ENCODE measurements at places on chromosomes 1 and 21. TPM values are rescaled to one million over a fixed set of nuclear protein-coding genes. Genes with fewer than 3 reads are reported as not detected.

- no peak for DNase-seq
These were observed 544.1 kb downstream of the KIF26B start for GRCh38 chr1:245698860-245699259.

GRCh38 chr1:205962821-205963221 lies 19.6 kb upstream of the SLC26A9 start:
- DNase-seq, result no peak

DNA sequence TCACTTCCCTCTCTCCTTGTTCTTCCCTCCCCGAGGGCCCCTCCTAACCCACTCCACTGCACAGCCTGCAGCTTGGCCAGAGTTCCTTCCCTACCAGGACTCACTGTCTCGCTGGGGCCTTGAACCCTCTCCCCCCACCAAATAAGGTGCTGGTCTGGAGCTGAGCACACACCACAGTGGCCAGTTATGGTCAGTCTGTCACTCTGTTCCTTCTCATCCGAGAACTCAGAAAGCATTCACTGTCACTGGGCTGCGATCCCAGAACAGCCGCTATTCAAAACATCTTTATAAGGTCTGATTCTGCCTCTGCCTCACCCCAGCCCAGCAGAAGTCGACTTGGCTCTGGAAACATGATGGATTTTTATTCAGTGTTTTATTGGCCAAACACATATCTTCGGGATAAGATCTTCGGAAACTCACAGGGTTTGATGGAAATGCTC lies 19.8 kb upstream of the LBR start:
- DNase-seq, result no peak

DNA sequence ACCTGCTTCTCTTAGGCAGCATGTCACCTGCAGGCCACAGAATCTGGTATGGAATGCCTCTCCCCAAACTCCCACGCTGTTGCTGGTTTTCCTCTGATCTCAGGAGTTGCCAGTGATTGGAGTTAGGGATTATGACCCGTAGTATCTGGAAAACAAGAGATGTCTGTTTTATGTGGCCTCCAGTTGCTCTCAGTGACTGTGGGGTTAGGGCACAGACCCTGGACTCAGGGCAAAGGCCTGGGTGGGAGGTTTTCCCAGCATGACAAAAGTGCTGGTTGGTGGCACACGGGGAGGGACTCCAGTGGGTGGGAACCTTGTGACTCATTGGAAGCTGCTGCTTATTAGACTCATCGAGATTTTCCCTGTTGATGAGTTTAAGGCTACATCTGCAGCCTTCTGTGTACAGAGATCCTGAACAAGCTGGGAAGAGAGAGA lies at the start of gene NR1I3:
Gene NR1I3, minus strand, starts transcription at position 165 of the 435 bp plus-strand sequence. CDS start 1,638 bp downstream, outside the sequence.
- no peak for DNase-seq

- DNase-seq, result peak; percentile 56
These were observed 35.9 kb upstream of the CTTNBP2NL start for GRCh38 chr1:112359961-112360767.

DNA sequence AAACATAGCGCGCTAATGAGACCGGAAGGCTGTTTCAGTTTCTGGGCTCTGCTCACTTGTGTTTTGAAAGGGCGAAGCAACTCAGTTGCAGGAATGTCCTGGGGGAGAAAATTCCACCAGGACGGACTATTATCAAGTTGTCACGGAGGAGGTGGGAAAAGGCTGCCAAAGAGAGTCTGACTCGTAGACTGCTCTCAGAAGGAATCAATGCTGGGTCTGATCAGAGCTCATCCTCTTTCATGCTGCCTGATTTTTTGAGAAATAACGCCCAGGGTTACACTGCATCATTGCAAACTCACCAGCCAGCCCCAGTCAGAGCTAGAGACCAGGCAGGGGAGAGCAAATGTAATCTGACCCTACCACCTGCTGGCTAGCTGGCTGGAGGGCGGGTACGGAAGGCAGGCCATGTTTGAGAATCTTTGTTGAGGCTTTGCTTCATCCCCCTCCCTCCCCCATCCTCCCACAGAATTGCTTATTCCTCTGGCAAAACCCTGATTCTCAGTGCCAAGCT lies 36.4 kb upstream of the BCL9 start:
- DNase-seq, result no peak

- peak; percentile 65 for DNase-seq
These were observed 4.0 kb upstream of the CAP1 start for GRCh38 chr1:40036574-40036973.

DNA sequence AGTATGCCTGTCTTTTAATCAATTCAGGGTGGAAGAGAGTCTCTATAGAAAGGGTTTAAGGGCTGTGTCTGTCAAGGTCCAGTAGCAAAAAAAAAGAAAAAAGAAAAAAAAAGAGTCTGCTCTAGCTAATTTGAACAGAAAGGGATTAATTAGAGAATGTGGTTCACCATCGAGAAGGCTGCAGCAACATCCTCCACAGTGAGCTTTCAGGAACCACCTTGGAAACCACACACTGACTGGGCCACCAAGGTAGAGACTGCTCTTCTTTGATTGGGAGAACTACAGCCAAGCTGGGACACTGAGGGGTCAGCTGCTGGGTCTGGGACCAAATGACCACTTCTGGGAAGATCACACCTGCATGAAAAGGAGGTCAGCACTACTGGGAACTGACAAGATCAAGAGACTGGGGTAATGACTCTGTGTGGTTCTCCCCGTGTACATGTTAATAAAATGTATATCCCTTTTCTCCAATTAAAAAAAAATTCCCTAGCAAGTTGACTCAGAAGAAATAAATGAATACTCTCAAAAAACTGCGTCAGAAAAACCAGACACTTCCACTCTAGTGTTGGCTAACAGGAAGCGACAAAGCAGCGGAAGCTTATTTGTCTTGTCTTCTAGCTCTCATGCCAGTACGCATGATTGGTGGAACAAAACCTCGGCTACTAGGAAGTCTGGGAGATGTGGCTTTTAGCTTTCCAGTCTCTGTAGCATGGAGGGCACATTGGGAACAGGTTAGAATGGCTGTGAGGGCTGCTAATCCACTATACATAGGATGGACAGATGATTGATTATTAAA lies 60.0 kb upstream of the IVNS1ABP start:
- DNase-seq, result no peak

DNA sequence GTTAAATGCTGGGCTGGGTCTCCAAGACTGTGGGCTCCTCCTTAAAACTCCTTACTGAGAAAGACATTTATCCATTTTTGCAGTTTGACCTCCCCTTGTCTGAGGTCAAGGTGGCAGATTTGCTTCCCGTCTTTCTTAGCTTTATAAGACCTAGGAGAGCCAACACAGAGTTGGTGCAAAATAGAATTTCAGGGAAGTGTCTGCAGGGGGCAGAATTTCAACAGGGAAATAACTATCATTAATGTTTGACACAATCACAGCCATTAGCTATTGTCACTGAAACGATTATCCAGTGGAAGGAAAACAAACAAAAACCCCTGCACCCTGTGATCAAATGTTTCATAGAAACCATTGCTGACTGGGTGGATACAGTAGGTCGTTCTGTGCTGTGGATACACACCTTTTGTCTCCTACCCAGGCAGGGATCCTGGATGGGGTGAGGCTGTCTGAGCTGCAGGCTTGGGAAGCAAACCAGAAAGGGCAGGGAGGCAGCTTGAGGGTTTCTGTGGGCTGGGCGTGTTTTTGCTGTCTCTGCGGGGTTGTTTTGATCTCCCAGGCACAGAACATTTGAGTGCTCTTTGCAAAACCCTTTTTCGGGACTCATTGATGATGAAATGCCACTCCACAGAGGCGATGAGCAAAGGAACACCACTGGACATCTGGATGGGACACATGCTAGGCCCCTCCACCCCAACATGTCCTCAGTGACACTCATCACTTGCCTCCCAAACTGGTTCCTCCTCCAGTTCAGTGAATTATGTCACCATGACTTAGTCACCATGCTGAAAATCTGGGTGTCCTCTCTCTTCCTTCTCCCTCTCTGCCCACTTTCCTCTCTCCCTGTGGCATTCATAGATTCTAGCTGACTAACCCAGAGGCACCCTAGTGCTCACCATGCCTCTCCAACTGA lies 94.2 kb upstream of the SERBP1 start:
- no peak for DNase-seq

- DNase-seq, result no peak
These were observed 98.6 kb upstream of the LPGAT1 start for GRCh38 chr1:211928993-211929637.

DNA sequence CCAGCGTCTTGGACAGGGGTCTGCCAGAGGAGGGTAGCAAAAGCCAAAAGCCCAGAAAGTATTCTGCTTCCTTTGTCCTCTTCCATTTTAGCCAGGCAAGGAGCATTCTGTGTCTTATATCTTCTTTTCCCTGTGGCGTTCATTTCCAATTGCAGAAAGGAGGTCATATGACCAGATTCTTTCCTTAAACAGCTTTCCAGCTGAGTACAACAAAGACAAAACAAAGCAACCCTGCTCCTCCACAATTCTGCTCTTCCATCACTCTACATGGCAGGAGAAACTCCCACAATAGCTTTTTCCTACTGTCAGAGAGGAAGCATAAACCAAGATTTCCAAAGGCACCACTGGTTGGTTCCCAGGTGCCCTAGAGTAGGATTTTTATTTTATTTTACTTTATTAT lies 19.7 kb downstream of the ENSA start:
- no peak for DNase-seq

DNA sequence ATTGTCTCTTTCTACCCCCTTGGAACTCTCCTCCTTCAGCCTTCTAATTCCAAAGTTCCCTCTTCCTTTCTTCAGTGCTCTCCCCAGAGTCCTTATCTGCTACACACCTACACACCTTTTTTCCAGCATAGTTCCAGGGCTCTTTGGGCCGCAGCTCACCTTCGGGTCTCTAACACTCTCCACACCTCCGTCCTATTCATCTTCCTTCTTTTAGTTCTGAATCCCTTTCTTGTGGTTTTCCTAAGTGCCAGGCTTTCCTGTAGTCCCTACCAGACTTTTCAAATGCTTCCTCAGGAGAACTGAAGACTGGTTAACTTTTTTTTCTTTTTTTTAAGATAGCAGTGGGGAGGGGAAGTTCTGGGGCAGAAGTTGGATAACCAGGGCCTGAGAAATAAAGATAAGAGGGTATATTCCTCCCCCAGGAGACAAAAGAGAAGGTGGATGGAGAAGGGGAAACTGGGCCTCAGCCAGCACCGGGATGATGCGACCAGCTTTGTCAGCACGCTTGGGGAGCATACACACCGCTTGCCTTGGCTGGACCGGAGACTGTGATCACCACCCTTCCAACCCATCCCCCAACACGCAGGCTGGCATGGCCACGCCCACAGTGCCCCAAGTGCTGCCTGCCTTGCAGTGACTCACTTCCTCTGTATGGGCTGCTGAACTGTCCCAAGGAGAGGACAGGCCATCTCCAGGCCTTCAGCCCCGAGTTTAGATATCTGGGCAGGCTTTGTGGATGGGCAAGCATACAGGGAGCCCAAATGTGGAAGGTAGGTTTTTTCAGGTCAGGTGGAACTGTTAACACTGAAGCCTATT lies 2.5 kb upstream of the CERS2 start:
- DNase-seq, result peak; percentile 76

- no peak for DNase-seq
These were observed 69.2 kb downstream of the PAPPA2 start for GRCh38 chr1:176531921-176532897.

- no peak for DNase-seq
These were observed 4.7 kb downstream of the PRDM16 start for GRCh38 chr1:3073489-3074296.

DNA sequence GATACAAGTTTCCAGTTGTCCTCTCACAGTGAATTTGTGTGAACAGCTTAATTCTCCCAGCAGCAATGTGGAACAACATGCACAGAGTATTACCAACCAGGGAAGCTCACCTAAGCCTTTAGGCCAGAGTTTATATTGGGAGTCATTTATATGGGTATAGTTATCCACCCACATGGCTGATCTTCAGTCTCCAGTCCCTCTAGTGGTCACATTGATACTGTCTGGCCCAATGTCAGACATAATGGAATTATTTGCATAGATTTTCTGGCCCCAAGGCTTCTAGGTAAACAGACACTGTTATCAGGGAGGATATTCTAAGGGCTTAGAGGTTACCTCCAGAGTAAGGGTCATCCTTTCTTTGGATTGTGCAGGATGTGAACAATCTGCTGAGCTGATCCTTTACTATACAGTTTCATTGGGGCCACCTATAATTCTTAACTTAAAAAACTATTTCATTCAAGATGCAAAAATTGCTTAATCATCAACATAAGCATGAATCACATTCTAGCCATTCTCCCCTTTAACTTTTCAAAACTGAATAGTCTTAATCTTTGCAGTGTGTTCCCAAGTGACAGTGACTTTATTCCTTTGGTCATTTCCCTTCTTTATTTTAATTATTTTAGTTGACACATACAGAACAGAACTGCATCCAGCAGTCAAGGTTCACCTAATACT lies 210.9 kb downstream of the LTN1 start:
- no peak for DNase-seq

DNA sequence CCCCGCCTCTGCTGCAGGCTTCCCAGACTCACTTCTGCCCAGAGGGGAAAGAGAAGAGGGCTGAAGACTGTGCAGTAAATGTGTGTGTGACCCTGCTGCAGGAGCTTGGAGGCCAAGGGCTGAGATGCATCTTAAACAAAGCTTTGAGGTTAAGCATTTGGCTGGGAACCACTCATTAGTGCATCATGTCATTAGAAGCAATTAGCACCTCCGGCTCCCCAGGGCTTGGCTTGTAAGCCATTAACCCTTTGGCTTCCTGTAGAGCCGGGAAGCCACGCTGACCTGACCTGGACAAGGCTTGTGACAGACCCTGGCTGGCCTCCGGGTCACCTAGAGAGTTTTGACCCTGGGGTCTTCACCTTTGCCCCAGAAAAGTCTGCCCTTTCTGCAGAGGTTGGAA lies 77.0 kb downstream of the CSMD2 start:
- DNase-seq, result no peak

DNA sequence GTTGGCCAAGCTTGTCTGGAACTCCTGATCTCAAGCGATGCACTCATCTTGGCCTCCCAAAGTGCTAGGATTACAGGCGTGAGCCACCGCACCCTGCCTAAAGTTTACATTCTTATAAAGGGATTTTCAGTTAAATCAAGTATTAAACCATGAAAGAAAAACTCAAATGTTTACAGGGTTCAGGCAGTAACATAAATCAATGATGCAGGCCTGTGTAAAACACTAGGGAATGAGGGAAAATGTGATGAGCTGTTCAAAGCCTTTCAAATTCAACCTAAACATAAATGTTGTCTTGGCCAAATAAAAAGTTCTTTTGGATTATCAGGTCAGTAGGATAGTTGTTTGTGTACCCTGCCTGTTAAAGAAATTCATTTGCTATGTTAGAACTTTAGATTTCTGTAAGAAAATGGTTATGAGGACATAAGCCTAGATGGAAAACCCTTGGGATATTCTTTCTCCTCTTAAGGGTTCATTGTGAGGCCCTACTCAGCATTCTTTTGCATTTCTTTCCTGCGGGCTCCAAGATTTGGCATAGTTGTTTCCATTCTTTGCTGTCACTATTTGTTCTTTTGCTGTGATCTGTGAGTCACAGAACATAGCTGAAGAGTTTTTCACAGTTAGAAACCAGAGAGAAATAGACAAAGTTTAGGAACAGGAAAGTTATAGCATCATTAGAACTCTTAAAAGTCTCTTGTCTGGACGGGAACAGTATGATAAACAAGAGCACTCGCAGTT lies 8.9 kb upstream of the ZRANB2 start:
- no peak for DNase-seq

GRCh38 chr1:162551969-162552683 lies 9.4 kb upstream of the UAP1 start:
- DNase-seq, result no peak

Gene RPE65
- 0.15 TPM for total RNA-seq

Gene SPAG17
- 5.9 TPM for total RNA-seq

Gene SPRR2F
- not detected for total RNA-seq

Gene DMBX1
- total RNA-seq, result not detected

Gene IGSF9
- total RNA-seq, result 8.0 TPM

Gene HHAT
- 3.8 TPM for total RNA-seq

Gene ARHGEF16
- 15.1 TPM for total RNA-seq

Gene GABPA
- total RNA-seq, result 25.8 TPM

Gene HEATR1
- total RNA-seq, result 30.5 TPM

Gene BTG2
- total RNA-seq, result 82.7 TPM

Gene CCDC27
- not detected for total RNA-seq

Gene RAB42
- 18.6 TPM for total RNA-seq

Gene CSMD2
- total RNA-seq, result 0.33 TPM
